ENCODE measurements at places on chromosomes 3 and 15.
A peak's percentile ranks its signal among the peaks of the same experiment; 100 is the strongest.

GRCh38 chr3:113546414-113546893 is 14.1 kb downstream of the SIDT1 start:
- DNase-seq: no peak

DNA sequence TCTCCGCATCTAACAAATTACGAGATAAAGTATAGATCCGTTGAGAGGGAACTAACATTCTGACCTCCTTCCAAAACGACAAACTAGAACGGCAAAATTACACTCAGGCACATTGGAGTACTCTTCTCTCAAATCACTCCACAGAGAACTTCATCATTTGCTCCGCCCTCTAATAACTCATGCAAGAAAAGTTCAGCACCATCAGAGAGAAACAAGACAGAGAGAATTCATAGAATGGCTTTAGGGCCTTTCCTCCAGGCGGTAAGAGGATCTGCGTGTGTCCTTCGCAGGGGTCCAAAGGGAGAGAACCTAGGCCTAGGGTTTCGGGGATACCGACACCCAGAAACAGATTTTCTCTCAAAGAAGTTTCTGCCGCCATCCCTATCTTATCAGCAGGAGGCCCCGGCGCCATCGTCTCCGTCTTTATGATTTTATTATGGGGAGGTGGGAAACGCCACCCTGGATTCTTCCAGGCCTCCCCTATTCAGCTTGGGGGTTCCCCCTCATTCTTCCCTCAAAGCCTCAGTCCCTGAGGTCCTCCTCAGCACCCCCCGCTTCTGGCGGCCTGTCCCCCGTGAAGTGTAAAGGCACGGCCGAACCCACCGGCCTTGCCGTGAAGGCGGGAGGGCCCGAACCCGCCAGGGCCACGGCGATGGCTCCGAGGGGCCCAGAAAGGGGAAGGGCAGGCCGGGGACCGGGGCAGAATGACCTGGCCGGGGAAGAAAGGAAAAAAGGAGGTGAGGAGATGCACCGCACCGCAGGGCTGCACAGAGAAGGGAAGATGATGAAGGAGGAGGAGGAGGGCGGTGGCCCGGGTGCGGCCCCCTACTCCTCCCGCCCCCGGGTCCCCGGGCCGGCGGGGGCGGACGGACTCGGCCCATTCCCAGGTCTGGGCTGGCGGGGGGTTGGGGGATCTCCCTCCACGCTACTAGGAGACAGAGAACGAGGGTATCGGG is 768 bp downstream of the UBXN7 start:
- no peak for DNase-seq

DNA sequence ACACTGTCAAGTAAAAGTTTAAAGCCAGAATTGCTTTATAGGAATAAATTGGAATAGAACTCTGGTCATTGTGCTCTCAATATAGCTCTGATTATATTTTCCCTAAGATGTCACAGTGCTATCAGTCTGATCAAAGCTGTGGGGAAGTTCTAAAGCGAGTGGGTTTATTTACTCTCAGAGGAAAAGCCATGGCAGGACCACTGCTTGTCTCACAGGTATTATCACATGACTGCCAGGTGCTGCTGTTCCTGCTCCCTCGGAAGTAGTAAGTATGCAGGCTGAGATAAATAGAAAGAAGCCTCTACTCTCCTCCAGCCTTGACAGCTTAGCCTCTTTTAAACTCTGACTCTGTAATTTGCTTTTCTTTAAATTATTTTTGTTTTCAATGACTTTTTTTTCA is 49.1 kb upstream of the UTS2B start:
- DNase-seq: no peak

GRCh38 chr3:67030785-67031740 is 33.0 kb downstream of the KBTBD8 start:
- DNase-seq: no peak

- no peak for DNase-seq
Observed at GRCh38 chr3:184238246-184238818, 8.9 kb downstream of the VWA5B2 start.

DNA sequence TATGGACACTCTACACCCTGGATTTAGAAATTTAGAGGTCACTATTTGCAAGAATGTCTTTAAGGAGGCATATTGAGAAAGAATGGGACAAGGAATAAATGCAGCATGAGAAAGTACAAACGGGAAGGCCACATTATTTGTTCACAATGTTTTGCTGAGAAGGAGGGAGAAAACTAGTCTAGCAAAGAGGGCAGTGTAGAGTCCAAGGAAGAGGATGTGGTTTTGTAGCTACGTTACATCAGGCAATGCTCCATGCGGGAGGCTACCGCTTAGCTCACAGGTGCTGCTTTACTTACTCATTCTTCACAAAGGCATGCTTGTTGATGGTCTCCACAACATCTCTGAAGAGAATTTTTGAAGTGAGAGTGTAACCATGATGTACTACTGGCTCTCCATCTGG is 191.1 kb downstream of the PLCH1 start:
- DNase-seq: no peak

DNA sequence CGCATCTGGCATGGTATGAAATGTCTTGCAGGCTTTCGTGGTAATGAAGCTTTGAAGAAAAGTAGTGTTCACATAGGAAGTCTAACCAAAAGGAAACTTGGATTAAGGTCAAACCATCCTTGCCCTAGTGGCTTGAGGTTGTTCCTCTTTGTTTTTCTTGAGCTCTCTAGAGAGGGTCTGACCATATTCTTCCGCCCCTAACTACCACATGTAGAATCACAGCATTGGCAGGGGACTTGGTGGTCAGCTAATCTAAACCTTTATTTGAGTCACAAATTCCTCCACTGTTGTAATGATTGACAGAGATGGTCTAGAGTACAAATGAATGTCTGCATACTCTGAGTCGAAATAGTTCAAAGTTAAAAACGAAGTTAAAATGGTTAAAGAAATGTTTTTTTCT is 39.1 kb upstream of the PHLDB2 start:
- no peak for DNase-seq

- DNase-seq: no peak
Observed at GRCh38 chr3:63986146-63986545, 37.1 kb downstream of the PSMD6 start.

DNA sequence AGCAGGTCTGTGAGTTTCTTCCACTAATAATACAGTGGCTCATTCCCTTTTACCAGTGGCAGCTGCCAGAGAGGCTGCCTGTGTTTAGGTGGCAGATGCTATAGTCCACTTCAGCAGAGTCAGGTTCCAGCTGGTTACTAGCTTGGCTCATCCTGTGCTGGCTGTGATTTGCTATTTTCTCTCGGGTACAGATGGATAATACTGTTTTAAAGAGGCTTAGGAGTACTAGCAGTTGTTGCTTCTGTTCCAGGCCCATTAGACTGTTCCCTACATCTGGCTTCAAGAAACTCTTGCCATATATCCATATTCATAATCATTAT is 41.0 kb downstream of the ZNF609 start:
- DNase-seq: no peak

GRCh38 chr15:47824147-47824546 is 106.8 kb downstream of the SEMA6D start:
- no peak for DNase-seq

DNA sequence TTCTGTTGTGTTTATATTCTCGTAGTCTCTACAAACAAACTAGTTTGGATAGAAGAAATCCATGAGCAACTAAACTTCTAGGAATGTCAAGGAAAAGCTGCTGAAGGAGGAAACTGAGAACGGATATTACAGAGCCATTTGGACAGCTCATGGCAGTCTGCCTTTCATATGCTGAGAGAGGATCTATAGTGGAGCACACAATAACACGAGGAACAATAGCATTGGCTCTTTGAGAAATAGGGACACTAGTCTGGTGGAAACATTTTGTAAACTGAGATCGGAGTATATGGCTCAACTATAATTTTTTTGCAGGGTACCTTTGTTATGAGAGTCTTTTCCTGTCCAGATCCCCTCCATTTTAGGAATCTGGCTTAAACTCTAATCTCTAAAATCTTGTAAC is 200.5 kb downstream of the CLSTN2 start:
- no peak for DNase-seq

GRCh38 chr3:177622520-177622919 is 425.2 kb upstream of the TBL1XR1 start:
- no peak for DNase-seq

GRCh38 chr15:55168350-55168974 is 28.3 kb downstream of the RSL24D1 start:
- no peak for DNase-seq

GRCh38 chr15:97114900-97115760 is 784.6 kb downstream of the NR2F2 start:
- no peak for DNase-seq

DNA sequence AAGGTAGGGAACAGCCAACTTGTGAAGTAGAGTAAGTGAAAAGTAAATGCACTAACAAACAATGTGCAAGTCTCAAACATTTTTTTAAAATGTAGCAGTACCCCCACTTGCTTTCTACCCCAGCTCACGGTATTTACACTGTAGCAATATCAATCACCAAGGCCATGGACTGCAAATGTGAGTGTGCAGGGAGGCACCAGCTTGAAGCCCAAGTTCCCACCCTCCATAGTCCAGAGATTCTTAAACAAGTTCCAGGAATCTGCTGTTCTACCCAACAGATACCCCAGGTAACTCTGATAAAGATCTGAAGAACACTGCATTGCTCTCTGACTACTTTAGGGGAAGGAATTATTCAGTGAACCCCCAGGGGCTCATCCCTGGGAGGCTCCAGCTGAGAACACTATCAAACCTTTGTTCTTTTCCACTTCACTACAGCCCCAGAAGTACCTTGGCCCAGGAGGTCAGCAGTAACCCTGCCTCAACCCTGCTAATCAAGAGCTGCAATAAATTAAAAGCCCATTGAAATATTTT is 86.1 kb downstream of the FOXP1 start:
- DNase-seq: no peak

DNA sequence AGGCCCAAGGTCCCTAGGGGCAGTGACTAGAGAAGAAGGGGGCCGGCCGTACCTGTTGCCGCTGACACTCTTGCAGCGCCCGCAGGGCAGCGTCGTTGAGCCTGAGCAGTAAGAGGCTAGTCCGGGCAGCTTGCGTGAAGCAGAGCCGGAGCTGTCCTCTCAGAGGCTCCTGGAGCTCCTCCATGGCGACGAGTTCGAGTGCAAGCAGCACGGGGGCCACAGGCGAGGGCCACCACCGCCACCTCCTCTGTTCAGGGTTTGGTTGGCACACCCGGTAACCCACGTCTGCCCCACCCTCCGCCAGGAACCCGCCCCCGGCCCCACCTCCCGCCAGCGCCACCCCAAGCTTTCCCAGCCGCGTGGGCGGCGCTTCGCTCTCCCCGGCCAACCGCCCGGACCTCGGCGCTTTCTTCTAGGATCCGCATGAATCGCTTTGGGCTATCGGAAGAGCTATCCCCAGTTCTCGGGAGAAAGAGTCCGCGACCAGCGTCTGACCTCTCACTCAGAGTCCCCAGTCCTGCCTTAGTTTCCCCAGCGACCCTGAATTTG is at the start of gene ELL3:
TSS of gene ELL3 (minus strand) at position 249 of the 549 bp plus-strand sequence. CDS start at position 184, 65 bp downstream.
- DNase-seq: peak; percentile 58

DNA sequence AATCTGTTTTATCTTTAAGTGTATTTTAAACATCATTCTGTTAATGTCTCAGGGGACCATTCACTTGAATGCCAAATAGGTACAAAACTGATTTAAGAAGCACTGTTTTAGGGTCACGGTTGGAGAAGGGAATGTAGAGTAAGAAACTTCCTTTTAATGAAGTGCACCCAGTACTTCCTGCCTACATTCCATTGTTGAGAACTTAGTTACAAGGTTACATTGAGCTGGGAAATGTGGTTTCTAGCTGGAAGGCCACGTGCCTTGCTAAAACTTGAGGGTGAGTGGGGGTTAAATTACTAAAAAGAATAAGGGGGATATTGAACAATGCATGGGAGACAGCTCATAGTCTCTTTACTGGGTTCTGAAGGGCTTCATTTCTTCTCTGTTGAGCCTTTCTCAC is 78.3 kb upstream of the TBC1D5 start:
- no peak for DNase-seq

GRCh38 chr15:70519004-70519365 is 244.4 kb downstream of the UACA start:
- no peak for DNase-seq

DNA sequence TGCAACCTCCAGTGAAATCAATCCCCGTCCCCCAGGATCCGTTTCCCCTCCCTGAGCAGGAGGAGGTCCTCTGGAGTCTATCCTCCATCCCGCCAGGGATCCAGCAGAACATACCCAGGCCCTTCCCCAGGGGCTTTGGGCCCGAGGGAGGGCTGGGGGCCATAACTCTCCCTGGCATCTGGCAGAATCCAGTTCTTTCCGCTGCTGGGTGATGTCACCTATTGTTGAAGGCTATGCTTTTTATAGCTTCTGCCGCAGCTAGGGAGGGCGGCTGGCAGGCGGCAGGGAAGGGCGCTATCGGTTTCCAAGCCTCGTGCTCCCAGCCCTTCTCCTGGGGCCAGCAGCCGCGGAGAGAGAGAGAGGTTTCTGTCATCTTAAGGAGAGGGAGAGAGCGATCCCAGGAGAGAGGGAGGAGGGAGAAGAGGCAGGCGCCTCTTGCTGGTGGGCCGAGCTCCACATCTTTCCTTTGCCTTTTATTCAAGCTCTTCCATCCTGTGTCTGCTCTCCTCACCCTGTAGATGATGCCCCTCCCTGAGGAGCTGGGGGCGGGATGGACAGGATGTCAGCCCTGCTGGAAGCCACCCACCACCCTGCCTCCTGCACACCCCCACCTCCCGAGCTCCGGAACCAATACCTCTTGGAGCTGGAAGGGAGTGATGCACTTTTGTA is 120.1 kb downstream of the ANP32A start:
- DNase-seq: no peak

GRCh38 chr3:170725285-170725731 is 139.4 kb upstream of the SLC7A14 start:
- DNase-seq: no peak

DNA sequence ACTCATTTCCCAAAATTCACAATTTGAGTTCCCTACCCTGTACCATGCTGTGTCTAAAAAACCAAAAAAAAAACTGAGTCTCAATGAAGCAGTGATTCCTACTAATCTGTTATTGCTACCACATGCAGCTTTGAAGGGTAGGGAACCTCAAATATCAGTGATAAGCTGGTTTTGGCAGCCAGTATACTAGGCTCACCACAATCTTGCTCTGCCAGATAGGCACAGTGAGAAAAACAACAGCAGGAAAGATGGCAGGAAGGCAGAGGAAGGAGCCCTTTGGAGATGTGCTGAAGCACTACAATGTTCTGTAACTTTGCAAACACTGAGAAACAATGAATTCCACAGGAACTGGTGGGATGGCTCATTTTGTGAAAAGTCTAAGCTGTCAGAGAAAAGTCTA is 96.9 kb upstream of the UBP1 start:
- no peak for DNase-seq

DNA sequence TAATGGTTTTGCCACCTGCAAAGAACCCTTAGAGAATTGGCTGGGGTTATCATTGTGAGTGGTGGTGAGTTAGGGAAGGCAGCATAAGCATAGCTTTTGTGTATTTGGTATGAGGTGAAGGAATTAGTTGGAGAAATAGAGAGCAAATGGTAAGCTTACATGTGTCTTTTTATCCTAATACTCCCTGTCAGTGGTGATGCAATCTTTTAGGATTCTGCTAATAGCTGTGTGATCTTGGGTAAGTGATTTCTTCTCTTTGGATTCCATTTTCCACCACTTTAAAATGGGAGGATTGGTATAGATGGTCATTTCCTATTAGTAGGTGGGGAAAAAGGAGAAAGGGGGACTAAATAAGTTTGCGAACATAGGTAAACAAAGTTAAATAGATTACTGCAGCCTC is 30.9 kb downstream of the PIAS1 start:
- DNase-seq: no peak

GRCh38 chr3:81279481-81280379 is 481.7 kb downstream of the GBE1 start:
- no peak for DNase-seq

GRCh38 chr3:66565301-66565700 is 64.5 kb upstream of the LRIG1 start:
- no peak for DNase-seq

Measured in stimulated activated CD8-positive, alpha-beta memory T cell treated with anti-CD3 and anti-CD28 coated beads, Interleukin-7, amount 100 ng/mL, for 1 hour (primary cell).